ENCODE measurements at places on chromosomes 7 and 10.

DNA sequence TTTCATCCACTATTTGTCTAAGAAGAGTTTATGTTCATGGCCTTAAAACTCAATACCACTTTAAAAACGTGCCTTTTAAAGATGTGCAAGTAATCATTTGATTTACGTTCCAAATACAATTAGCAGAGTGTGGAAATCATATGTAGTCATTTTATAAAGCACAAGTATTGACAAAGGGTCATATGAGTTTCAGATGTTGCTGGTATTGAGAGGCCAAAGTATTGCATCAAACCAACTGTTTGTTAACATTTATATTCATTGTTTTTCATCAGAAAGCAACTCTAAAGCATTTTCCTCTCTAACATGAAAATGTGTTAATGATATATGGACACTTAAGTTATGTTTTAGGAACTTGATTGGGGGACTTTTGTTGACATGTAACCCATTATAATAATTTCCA is 11.5 kb upstream of the TSGA13 start:
- no peak for ATAC-seq

DNA sequence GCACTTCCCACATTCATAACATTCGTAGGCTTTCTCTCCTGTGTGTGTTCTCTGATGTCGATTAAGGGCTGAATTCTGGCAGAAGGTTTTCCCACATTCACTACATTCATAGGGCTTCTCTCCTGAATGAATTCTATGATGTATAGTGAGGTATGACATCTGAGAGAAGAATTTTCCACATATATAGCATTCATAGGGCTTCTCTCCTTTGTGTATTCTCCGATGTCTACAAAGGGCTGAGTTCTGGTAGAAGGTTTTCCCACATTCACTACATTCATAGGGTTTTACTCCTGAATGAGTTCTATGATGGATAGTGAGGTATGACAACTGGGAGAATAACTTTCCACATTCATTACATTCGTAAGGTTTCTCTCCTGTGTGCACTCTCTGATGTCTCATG is 15.6 kb downstream of the ZNF12 start:
- no peak for ATAC-seq

DNA sequence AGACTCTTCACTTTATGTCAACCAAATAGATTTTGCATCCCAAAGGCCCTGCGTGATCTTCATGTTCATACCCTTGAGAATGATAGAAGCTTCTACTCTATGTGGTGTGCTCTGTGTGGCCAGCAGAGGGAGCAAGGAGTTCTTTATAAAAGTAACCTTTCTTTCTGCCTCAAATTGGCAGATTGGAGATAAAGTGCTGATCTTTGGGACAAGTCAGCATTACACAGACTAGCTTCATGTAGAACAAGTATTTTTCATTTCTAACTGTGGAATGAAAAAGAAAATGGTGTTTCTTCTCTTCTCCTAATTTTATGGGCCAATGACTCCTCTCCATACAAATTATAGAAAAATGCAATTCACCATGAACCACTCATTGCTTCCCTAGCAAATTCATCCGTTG is 1214.1 kb downstream of the SORCS1 start:
- ATAC-seq, result no peak

DNA sequence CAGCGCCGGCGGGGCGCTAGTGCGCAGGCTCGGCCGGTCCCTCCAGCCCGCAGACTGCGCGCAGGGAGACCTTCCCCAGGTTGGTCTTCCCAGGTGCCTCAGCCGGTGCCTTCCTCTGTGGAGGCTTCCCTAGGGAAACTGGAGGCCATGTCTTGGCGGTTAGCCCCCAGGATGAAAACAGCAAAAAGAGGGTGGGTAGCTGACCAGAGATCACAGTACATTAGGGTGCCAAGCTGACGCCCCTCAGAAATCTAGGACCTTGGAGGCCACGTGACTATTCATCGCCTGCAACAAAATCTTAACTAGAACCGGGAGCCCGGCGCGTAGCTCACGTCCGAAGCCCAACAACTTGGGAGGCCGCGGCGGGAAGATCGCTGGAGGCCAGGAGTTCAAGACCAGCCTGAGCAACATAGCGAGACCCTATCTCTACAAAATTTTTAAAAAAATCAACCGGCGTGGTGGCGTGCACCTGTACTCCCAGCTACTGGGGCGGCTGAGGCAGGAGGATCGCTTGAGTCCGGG is 327 bp upstream of the FIS1 start:
- ATAC-seq, result no peak

GRCh38 chr10:101007099-101007711 is 7.6 kb downstream of the LZTS2 start:
- ATAC-seq, result no peak

DNA sequence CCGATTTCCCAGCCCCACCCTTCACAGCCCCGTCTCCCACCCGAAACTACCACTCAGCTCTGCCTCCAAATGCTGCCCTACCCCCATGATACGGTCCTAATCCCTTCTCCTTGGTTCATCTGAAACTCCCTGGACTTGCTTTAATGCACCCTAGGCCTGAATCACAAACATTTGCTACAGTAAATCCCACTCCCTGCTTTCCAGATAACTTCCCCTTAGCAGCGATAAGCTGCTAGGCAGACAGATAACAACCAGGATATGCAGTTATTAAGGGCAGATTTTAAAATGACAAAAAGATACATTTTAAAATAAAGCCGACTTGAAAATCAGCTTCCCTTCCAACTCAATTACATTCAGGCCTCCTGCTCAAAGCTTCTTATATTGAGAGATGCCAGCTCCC is 514.7 kb downstream of the GRID1 start:
- ATAC-seq, result no peak

GRCh38 chr10:22931948-22932347 is 4.1 kb downstream of the ARMC3 start:
- ATAC-seq, result no peak

- no peak for ATAC-seq
These were observed 305.4 kb downstream of the KCNMA1 start for GRCh38 chr10:77332256-77332655.

Measured in activated T-helper 17 cell treated with anti-CD3 and anti-CD28 coated beads, Interleukin-2, amount 50 U/mL, for 72 hours (primary cell).